Naive thymus-derived CD8-positive, alpha-beta T cell (primary cell): ENCODE measurements at places on chromosomes 13 and 19. TPM values are rescaled to one million over a fixed set of nuclear protein-coding genes. Genes with fewer than 3 reads are reported as not detected.

ZNF625 gene
- 5.5 TPM for total RNA-seq

GRCh38 chr13:108289819-108290218, 20.3 kb downstream of the TNFSF13B start:
- no peaks in the 10 kb centered on the region for H3K4me1 ChIP-seq
- no peaks in the 10 kb centered on the region for H3K36me3 ChIP-seq
- H3K4me3 ChIP-seq: no peak overlapping the region
- no peak overlapping the region for H3K27ac ChIP-seq

ZNF66 gene
- total RNA-seq: 15.7 TPM

DNA sequence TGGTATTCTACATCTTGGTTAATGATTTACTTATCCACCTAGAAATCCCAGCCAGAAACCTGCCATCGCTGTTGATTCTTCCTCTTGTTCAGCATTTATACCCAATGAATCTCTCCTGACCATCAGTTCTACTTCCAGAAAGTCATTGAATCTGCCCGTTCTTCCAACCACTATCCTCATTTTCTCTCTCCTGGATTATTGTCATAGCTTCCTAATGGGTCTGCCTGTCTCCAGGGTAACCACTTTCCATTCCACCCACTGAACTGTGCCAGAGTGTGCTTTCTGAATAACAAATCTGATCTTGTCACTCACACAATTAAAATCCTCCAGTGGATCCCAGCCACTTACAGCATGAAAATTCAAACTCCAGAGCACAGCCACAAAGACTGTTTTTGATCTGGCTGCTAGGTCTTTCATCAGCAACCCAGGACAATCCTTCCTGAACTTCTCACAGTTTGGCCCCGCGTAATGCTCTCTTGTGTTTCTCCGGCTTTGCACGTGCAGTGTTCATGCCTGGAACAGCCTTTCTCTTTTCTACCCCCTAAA, 330.6 kb downstream of the SPRY2 start:
- no peak for DNase-seq
- H3K27ac ChIP-seq: no peak overlapping the region
- no peaks in the 10 kb centered on the region for H3K36me3 ChIP-seq
- no peak overlapping the region for H3K4me3 ChIP-seq

ZNF677 gene
- 39.1 TPM for total RNA-seq

DNA sequence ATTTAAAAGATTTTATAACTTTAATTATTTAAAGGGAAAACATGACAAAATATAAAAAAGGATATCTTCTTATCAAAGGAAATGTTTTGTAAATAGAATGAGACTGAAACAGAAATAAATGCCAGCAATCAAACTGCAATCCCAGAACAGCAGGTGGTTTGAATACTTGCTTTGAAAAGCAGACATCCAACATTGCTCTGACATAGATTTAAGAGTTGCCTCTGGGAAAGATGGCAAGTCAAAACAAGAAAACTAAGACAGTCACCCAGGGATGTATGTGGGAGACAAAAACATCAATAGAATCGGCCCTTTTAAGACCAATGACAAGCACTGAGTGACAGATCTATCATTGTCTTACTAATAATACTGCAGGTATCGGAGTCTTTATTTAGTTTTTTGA, 789.7 kb upstream of the GPC6 start:
- no peak for DNase-seq
- no peaks in the 10 kb centered on the region for H3K27me3 ChIP-seq
- H3K27ac ChIP-seq: no peak overlapping the region
- H3K4me1 ChIP-seq: no peaks in the 10 kb centered on the region

DNA sequence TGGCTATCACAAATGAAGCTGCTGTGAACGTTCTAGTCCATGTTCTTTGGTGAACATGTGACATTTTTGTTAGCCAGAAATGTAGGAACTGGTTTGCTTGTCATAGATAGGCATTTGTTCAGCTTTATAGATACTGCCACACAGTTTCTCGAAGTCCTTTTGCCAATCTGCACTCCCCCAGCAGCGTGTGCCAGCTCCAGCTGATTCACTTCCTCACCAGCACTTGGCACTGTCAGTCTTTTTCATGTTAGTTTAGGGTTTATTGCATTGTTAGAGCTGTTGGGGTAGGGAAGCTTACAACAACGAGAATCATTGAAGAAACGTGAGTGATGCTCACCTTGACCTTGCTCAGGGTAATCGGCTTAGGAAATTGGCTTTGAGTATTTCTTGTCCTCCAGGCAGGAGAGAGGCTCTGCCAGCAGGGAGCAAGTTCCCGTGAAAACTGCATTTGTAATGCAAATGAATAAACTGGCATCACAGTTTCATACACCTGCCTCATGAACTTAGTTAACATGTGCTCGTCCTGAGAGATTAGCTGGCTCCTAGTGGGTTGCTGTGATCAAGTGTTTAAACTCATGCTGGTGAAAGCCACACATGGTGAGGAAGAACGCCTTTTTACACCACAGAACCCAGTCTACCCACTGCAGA, 83.9 kb downstream of the ING1 start:
- peaks cover 50% of the 10 kb centered on the region for H3K27me3 ChIP-seq
- no peaks in the 10 kb centered on the region for H3K36me3 ChIP-seq

- DNase-seq: no peak
- no peaks in the 10 kb centered on the region for H3K36me3 ChIP-seq
- H3K27me3 ChIP-seq: peaks cover 44% of the 10 kb centered on the region
- H3K4me3 ChIP-seq: no peak overlapping the region
- H3K27ac ChIP-seq: no peak overlapping the region
Observed at GRCh38 chr13:110266983-110267382, 40.0 kb downstream of the COL4A1 start.

DNA sequence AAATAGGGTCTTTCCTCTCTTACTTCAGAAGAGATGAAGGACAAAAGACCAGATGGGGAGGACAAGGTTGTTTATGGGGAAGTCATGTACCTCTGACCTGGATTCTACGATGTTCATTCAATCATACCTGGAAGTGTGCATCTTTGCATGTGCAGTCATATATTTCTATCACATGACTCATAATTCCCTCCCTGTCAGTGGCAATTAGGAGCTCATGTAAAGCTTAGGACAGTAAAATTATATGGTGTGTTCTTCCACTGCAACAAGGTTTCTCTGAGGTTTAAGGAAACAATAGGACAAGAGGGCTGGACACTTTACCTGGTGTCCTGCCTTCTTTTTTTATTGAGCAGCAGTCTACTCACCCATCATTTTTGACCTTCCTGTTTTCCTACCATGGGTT, 19.8 kb downstream of the CEACAM7 start:
- no peak for DNase-seq
- H3K4me3 ChIP-seq: no peak overlapping the region
- H3K36me3 ChIP-seq: no peaks in the 10 kb centered on the region
- H3K27me3 ChIP-seq: peaks cover 63% of the 10 kb centered on the region

DNA sequence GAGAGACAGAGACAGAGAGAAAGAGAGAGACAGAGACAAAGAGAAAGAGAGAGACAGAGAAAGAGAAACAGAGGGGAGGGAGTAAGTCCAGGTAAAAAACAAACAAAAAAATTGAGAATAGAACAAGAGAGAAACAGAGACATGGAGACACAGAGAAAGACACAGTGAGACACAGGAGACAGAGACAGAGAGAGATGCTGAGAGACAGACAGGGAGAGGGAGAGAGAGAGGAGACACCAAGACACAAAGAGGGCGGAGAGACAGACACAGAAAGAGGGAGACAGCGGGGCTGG, 5.8 kb upstream of the PROZ start:
- no peaks in the 10 kb centered on the region for H3K36me3 ChIP-seq
- H3K4me3 ChIP-seq: peak overlapping the region; percentile 93
- H3K4me1 ChIP-seq: peaks cover 13% of the 10 kb centered on the region
- DNase-seq: no peak

DNA sequence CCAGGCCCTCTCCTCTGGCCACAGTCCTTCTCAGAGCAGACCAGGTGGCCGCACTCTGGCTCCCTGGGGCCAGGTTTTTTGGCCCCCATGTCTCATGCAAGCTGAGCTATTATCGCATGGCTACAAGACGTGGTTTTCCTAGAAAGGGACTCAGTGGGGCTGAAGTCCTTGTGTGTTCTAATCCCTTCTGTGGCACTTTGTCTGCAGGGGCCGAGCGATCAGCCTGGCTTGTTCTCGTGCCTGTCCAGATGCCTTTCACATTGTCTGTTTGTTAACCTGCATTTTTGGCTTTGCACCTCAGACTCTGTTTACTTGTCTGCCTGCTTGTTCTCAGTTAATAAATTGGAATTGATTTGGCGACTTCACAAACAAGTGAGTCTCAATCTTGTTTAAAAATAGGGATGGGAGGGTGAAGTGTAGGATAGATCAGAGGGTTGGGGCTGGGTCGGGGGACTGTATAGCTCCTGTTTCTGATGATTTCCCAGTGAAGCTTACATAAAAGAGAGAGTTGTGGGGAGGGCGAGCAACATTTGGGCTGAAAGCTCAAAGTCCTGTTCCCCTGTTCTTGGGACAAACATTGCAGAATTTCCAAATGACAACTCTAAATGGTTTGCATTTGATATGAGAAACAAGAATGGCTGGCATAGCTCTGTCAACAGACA, 440.4 kb downstream of the COG6 start:
- H3K27me3 ChIP-seq: no peaks in the 10 kb centered on the region
- H3K4me3 ChIP-seq: no peak overlapping the region
- no peak overlapping the region for H3K27ac ChIP-seq
- DNase-seq: no peak
